CD8-positive, alpha-beta memory T cell (primary cell): ENCODE measurements at places on chromosomes 16 and 17.

GRCh38 chr16:85258629-85259028, 146.4 kb upstream of the CIBAR2 start:
- no peak for DNase-seq

DNA sequence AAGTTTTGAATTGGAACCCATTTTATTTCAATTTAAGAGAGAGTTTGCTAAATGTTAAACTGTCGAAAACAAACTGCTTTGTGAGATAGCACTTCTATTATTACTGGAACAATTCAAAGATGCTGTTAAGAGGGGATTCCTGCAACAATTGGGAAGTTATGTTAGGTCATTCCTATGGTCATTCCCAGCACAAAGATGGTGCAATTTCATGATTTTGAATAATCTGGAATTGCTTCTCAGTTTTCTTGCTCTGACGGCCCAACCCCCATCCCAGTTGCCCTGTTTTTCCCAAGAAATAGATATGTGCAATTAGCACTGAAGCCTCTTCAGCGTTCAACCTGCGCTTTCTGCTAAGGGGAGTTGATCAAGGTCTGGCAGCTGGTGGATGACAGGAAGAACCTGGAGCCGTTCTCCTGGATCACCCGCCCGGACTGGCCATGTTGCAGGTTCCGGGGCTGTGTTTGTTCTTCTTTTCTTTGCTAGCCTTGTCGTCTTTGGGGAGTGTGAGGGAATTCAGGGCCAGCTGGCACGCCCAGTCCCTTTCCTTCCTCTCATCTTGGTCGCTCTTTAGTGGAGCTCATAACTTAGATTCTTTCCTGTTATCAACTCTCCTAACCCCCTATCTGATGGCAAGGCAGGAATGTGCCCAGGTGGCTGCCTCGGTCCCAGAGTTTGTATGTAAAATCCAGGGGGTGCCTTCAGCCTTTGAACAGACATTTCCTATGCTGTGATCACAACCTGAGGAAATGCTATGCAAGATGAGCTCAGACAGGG, 29.0 kb upstream of the IRF8 start:
- no peak for DNase-seq

GRCh38 chr17:27797390-27798091, 2.8 kb downstream of the NOS2 start:
- DNase-seq, result no peak

DNA sequence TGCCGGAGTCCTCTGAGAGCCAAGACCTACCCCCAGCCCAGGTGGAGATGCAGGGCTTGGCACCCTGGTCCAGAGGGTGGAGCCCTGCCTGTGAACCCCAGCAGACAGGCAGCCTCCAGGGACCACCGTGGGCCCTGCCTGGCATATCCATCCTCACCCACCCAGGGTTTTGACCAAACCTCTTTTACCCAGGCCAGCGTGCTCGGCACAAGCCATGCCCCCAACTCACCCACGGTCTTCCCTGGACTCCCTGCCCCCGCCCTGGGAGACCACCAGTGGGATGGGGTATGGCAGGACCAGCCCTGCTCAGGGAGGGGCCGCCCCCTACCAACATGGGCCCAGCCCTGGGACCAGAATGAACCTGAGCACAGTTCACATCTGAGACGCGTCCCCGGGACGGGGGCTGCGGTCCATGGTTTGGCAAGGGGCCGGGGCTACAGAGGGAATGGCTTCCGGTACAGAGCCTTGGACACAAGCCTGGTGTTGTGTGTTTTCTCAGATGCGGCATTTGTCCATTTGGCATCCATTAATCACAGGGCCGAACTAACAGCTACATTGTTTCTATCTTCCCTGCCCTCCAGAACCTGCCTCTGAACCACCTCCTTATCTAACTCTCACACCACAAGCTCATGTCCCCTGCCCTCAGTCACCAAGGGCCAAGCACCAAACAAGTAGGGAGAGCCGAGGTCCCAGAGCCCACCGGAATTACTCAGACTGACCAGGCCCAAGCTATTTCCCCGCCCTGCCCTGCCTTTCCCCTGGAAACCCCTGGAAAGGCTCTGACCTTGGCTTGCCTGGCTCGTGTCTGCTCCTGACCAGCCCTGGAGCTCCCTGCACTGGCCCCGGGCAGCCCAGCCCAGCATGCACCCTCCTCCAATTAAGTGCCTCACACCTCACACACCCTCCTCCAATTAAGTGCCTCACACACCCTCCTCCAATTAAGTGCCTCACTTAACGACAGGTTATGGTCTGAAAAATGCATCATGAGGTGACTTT, 14.1 kb downstream of the HS3ST6 start:
- no peak for DNase-seq

DNA sequence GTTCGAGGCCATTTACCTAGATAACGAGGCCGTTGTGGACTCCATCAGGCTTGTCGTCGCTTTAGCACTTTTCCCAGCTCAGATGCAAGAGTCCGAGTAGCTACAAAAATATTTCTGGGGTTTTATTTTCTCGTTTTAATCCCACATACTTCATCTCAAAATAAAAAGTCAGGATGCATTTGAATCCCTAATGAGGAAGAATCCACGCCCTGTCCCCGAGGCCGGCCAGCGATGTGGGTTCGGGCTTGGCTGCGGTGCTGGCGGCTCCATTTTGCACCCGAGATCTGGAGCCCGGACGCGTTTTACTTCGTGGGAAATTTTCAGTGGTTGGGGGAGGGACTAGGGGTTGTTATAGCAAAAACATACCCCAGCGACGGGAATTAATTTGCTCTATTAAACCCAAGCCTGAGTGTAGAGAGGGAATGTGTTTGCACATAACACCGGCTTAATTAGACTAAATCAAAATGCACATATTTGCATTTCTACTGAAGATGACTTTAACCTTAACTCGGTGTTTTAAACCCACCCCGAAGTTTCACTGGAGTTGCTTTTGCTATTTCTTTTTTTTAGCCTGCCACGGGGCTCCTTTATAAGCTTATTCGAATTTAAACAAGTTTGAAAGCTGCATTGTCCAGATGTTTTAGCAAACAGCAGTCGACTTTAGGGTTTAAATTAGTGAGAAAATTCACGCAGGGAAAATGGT, 4.8 kb downstream of the IRX5 start:
- DNase-seq, result no peak

GRCh38 chr16:67940446-67941089, 3.4 kb downstream of the LCAT start:
- DNase-seq, result no peak

DNA sequence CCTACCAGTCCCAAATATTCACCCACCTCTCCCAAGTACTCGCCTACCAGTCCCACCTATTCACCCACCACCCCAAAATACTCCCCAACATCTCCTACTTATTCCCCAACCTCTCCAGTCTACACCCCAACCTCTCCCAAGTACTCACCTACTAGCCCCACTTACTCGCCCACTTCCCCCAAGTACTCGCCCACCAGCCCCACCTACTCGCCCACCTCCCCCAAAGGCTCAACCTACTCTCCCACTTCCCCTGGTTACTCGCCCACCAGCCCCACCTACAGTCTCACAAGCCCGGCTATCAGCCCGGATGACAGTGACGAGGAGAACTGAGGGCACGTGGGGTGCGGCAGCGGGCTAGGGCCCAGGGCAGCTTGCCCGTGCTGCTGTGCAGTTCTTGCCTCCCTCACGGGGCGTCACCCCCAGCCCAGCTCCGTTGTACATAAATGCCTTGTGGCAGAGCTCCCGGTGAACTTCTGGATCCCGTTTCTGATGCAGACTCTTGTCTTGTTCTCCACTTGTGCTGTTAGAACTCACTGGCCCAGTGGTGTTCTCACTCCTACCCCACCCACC, 29.8 kb downstream of the POLR2A start:
- DNase-seq, result no peak

- DNase-seq, result no peak
These were observed 232.3 kb downstream of the XYLT1 start for GRCh38 chr16:17238285-17239028.

GRCh38 chr16:81283044-81283443, 31.7 kb upstream of the GAN start:
- DNase-seq, result no peak

DNA sequence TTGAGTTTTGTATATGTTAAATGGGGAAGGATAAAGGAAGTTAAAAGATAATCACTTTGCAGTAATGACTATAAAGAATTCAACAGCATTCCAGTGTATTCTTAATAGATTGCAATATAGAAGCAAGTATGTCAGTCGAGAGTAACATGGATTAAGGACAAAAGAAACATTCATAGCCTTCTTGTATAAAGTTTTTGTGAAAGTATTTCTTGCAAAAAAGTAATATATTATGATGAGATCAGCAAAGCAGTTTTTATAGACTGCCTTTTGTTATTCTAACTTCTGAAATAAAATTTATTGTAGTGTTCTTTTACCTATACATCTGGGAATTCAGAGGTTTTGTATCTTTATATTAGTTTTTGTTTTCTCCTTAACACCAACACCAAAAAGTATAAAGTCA, 184.9 kb upstream of the RBL2 start:
- DNase-seq, result no peak

- DNase-seq, result no peak
These were observed 111.5 kb downstream of the ZFHX3 start for GRCh38 chr16:72936408-72936807.

DNA sequence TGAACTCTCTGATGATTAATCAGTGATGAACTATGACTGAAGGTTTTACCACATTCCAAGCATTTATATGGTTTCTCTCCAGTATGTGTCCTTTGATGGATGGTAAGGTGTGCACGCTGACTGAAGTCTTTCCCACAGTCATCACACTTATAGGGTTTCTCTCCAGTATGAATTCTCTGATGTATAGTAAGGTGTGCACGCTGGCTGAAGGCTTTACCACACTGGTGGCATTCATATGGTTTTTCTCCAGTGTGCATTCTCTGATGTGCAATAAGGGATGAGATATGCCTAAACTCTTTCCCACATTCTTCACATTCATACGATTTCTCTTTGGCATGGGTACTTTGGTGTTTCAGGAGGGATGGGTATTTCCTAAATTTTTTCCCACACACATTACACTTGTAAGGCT, 16.4 kb downstream of the ZNF287 start:
- DNase-seq, result no peak

DNA sequence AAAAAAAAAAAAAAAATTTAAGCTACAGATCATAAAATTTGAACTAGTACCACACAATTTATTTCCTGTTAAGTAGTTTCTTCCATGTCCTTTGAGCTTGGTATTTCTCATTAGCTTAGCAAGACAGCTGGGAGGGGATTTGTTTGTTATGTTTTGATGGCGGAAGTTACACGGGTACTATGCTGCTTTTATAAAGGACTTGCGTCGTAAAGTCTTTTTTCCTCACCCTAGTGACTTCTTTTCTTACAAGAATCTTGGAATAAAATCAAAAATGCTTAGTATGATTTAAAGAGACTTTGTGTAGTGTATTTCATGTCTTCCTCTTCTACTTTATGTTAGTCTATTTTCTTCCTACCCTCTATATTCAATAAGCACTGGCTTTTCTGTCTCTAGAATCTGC, 89.1 kb downstream of the NLK start:
- no peak for DNase-seq

- no peak for DNase-seq
These were observed 61.3 kb downstream of the PRKCB start for GRCh38 chr16:23896832-23897821.

GRCh38 chr17:74883241-74883745, 10.1 kb downstream of the FADS6 start:
- no peak for DNase-seq

DNA sequence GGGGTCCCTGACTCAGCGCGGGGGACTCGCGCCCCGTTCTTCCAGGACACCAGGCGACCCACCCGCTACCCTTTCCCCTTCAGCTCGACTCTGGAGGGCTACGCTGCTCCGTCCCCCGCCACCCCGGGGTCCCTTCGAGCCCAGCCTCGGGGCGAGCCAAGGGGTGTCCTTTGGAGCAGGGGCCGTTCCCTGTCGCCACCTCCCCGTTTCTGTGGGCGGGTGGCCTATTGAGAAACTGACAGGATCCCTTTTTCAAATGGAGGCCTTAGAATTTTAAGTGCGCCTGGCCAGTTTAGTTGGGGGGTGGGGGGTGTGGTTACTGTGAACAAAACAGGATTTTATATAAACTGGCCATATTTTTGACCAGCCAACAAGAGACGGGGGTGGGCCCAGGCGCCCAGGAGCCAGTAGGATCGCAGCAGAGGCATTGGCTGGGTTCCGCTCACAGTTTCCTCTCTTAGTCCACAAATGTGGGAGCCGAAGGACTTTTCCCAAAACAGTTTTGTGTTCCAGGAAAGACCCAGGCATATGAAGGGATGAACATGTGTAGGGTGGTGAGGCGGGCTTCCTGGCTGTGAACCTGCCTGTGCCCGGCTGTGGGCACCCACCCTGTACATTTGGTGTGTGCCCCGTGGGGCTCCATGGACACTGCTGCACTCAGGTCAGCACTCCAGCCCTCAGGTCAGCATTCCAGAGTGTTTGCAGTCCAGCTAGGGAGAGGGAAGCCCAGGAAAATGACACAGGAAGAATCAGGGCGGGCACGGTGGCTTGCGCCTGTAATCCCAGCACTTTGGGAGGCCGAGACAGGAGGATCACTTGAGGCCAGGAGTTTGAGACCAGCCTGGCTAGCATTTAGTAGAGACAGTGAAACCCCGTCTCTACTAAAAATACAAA, 722 bp upstream of the TIMP2 start:
- no peak for DNase-seq

GRCh38 chr16:57866529-57866918, 64.2 kb upstream of the KIFC3 start:
- DNase-seq, result no peak

- DNase-seq, result no peak
These were observed 17.4 kb upstream of the ERN1 start for GRCh38 chr17:64147110-64148016.

DNA sequence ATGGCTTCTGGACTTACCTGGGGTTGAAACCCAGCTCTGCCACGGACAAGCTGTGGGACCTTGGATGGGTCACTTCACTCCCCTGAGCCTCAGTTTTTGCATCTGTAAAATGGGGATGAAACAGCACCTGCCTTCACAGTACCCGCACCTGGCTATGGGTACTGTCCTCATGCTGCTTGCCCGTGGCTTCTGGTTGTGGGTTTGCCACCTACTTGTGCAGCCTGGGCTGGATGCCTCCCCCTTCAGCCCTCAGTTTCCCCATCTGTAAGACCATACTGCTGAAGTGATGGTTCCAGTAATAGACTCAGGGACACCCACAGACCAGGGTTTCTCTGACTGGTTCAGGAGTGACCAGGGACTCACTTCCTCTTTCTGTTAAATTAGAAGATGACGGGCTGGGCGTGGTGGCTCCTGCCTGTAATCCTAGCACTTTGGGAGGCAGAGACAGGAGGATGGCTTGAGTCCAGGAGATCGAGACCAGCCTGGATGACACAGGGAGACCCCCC, 9.4 kb downstream of the GLIS2 start:
- DNase-seq, result no peak

- peak; percentile 65 for DNase-seq
These were observed 2.9 kb downstream of the PHOSPHO1 start for GRCh38 chr17:49227436-49228261.

GRCh38 chr17:39926588-39927100, 757 bp downstream of the ORMDL3 start:
- peak; percentile 37 for DNase-seq

- no peak for DNase-seq
These were observed 292.0 kb downstream of the CPPED1 start for GRCh38 chr16:12511708-12512107.

GRCh38 chr16:72942021-72942420, 105.9 kb downstream of the ZFHX3 start:
- DNase-seq, result no peak
